ENCODE measurements at places on chromosomes 3 and 15.

DNA sequence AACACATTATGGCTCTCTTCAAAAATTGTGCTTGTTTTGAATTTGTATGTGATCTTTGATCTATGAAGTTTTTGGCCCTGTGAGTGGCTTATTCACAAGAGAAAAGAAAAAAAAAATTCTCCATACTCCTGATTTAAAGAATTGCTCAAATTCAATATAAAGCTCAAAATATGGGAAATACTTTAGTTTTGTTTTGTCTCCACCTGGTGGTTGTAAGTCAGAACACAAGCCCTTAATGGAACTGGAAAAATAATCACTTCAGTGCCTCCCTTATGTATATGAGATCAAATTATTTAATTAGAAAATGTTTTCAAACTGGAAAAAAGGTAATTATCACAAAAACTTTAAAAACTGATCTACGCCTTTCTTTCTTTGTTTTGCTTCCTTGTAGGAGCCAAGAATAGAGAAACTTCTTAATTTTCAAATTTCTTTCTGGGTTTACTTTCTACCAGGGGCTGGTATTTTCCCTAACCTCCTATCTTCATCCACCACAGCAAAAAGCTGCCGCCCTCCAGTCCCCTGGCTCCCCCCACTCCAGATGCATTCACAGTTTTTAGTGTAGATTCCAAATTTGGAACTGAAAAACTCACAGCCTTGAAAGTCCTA is 50.6 kb downstream of the SERP1 start:
- DNase-seq = peak; percentile 37

GRCh38 chr3:106309274-106309673 is 440.5 kb upstream of the CBLB start:
- no peak for DNase-seq

GRCh38 chr15:50854601-50855490 is 53.6 kb upstream of the AP4E1 start:
- DNase-seq = no peak

- DNase-seq = no peak
These were observed 55.0 kb upstream of the NR2E3 start for GRCh38 chr15:71755092-71755970.

DNA sequence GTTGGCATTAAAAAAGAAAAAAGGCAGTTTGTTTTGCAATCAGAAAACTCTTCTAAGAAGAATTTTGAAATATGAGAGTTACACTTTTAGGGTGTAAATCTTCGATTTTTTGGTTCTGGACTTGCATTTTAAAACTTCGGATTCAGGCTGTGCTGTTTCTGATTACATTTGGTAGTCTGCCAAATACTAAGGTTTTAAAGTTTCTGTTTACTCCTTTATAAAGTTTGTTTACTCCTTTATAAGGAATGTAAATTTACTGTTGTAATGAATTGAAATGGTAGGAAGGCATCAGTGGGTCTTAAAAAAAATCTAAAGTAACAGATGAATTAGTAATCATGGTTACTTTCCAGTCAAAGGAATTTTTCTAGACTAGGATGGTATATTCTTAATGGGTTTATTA is 14.1 kb downstream of the FXR1 start:
- DNase-seq = no peak
